Tibial nerve (tissue), 4 donors: ENCODE measurements at places on chromosomes 16 and 17. TPM values are rescaled to one million over a fixed set of nuclear protein-coding genes. Genes with fewer than 3 reads are reported as not detected.

The FBXO31 gene
- total RNA-seq = 241 TPM

GRCh38 chr16:47198180-47198575, 54.4 kb upstream of the NETO2 start:
- no peak for DNase-seq
- no peak overlapping the region for H3K27ac ChIP-seq
- no peaks in the 10 kb centered on the region for H3K27me3 ChIP-seq

DNA sequence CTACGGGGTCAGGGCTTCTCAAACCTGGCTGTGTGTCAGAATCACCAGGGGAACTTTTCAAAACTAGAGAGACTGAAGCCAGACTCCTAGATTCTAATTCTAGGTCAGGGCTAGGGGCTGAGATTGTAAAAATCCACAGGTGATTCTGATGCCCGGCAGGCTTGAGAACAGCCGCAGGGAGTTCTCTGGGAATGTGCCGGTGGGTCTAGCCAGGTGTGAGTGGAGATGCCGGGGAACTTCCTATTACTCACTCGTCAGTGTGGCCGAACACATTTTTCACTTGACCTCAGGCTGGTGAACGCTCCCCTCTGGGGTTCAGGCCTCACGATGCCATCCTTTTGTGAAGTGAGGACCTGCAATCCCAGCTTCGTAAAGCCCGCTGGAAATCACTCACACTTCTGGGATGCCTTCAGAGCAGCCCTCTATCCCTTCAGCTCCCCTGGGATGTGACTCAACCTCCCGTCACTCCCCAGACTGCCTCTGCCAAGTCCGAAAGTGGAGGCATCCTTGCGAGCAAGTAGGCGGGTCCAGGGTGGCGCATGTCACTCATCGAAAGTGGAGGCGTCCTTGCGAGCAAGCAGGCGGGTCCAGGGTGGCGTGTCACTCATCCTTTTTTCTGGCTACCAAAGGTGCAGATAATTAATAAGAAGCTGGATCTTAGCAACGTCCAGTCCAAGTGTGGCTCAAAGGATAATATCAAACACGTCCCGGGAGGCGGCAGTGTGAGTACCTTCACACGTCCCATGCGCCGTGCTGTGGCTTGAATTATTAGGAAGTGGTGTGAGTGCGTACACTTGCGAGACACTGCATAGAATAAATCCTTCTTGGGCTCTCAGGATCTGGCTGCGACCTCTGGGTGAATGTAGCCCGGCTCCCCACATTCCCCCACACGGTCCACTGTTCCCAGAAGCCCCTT, 10.9 kb downstream of the STH start:
- no peak overlapping the region for H3K4me3 ChIP-seq
- no peak for DNase-seq
- H3K36me3 ChIP-seq = no peaks in the 10 kb centered on the region
- no peak overlapping the region for H3K27ac ChIP-seq
- H3K4me1 ChIP-seq = no peaks in the 10 kb centered on the region

DNA sequence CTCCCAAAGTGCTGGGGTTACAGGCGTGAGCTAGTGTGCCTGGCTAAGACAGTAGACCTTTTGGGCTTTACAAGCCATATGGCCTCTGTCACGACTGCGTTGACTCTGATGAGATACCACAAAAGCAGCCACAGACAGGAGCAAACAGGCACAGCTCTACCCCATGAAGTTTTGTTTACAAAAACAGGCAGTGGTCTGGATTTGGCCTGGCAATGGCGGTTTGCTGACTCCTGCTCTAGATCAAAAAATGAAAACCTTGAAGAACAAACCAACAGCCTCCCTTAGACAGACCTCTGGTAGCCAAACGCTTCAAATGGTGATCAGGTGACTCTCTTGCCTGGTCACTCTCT, 20.7 kb downstream of the SLC43A2 start:
- no peak overlapping the region for H3K4me3 ChIP-seq
- H3K4me1 ChIP-seq = no peaks in the 10 kb centered on the region
- H3K27me3 ChIP-seq = no peaks in the 10 kb centered on the region
- DNase-seq = no peak

GRCh38 chr17:7767405-7768021, 50.0 kb downstream of the DNAH2 start:
- H3K27me3 ChIP-seq = no peaks in the 10 kb centered on the region
- no peaks in the 10 kb centered on the region for H3K36me3 ChIP-seq
- no peak overlapping the region for H3K27ac ChIP-seq
- H3K4me1 ChIP-seq = no peaks in the 10 kb centered on the region
- DNase-seq = no peak

DNA sequence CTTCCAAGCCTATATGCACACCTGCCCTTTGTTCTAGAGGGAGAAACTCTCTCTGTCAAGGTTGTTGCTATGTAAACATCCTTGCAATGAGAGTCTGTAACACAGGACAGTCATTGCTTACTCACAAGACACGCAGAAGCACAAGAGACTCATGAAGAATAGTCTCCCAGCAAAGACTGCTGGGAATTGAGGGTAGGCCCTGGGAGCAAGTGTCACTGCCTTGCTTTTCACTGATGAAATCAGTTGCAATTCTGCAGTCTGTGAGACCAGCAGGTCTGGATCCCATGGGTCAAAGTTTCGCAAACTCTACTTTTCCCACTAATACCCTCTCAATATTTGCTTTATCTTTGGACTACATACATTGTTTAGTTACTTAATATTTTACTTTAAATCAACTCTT, 177.4 kb downstream of the FTO start:
- H3K27ac ChIP-seq = no peak overlapping the region
- no peaks in the 10 kb centered on the region for H3K4me1 ChIP-seq
- H3K4me3 ChIP-seq = no peak overlapping the region

- peaks cover 31% of the 10 kb centered on the region for H3K4me1 ChIP-seq
- H3K27me3 ChIP-seq = no peaks in the 10 kb centered on the region
- H3K27ac ChIP-seq = no peak overlapping the region
- H3K4me3 ChIP-seq = no peak overlapping the region
These were observed 2.4 kb upstream of the MRM1 start for GRCh38 chr17:36598951-36599401.
